ENCODE measurements at places on chromosomes 12 and 14.
A peak's percentile ranks its signal among the peaks of the same experiment; 100 is the strongest.

- no peak for DNase-seq
These were observed 40.4 kb upstream of the ANO2 start for GRCh38 chr12:5985471-5985870.

- DNase-seq, result no peak
These were observed 116.5 kb downstream of the PAH start for GRCh38 chr12:102800565-102800964.

GRCh38 chr12:52918351-52918750 is 13.5 kb upstream of the KRT8 start:
- no peak for DNase-seq

GRCh38 chr12:93683410-93683809 is 6.2 kb downstream of the CRADD start:
- DNase-seq, result no peak

DNA sequence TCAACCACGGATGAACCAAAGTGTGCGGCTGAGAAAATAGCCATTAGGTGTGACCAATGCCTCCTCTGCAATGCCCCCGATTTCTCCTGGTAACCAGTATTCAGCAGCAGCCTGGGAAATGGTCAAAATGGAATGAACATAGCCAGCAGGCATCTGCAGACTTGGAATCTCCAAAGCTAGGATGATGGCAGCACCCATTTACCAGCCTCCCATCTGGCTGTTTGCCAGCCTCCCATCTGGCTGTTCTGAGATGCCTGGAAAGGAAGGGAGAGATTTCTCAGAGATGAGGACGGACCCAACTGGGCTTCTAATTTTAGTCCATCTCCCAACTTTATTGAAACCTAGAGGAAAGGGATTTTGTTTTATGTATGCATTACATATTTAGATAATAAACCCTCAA is 16.2 kb downstream of the CLMN start:
- no peak for DNase-seq

DNA sequence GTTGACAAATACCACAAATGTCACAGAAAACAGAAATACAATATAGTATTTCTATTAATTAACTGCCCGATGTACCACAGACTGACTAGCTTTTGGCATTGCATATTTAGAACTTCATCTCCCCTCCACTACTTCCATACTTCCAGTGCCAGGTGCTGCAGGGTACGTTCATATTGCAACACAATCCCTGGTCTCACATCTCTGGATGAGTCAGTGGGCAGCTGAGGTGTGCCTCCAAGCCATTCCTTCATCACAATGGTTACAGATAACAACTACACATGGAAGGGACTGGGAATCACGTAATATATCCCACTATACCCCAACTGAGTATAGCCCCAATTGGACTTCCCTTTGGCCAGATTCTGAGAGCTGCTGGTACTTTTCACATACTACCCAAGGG is 31.1 kb downstream of the CCDC198 start:
- DNase-seq, result no peak

GRCh38 chr12:104788840-104789271 is 169.2 kb downstream of the SLC41A2 start:
- no peak for DNase-seq

DNA sequence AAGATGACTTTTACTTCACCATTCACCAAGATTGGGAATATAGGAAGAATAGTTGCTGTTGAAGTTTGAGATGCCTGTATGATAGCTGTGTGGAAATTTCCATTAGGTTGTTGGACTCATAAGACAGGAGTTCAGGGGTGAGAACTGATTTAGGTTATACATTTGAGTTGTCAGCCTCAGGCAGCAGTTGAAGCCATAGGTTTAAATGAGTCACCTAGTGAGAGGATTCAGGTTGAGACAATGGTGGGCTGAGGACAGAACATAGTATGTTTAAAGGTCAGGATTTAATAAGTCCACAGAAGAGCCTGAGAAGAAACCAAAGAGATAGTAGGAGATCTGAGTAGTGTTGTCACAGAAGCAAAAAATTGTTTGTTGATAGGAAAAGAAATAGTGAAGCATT is 63.6 kb upstream of the MON2 start:
- DNase-seq, result no peak

GRCh38 chr12:75525263-75525662 is 13.9 kb upstream of the KRR1 start:
- DNase-seq, result no peak

DNA sequence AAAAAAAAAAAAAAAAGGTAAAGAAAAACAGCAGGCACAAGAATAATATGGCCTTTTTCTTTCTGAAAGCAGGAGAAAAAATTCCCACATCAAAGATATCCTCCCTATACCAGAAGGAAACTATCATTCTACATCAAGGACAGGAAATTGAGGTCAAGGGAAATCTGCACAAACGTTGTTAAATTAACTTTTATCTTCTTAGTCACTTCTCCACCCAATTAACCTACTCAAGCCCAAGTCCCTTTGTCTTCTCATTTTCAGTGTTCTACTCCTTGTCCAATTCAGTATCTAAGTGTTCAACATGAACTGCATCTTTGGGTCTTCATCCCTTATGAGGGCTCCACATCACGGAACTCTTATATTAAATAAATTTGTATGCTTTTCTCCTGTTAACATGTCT is 15.7 kb downstream of the NDUFA12 start:
- no peak for DNase-seq

DNA sequence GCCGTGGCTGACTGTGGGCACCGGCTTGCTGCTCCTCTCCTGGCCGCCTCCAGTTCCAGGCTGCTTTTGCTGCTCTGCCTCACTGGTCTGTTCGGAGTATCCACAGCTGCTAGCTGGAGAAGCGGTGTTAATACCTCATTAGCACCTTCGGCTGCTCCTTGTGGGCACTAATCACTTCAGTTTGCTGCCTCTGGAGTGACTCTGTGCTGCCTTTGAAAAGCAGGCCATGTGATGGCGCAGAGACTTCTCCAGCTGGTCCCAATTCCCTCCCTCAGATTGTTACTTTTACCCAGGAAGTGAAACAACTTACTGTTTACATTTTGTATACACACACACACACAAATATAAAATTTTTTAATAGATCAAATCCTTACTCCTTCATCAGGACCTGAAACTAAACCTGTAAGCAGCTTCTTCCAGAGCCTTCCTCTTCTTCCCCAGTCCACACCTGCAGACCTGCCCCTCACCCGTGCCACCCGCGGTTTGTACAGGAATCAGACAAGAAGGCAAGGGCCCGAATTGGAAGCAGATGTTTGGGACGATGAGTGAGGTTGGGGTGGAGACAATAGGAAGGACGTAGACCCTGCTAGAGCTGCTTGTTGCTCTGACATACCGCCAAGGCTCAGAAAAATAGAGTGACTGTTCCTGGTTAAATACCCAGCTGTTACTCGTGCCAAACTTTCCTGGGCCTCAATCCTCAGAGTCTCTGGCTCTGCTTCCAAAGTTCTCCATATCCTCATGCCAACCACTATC is 41.5 kb upstream of the LTBP2 start:
- no peak for DNase-seq

GRCh38 chr14:77923131-77923936 is 123.4 kb downstream of the ADCK1 start:
- no peak for DNase-seq

DNA sequence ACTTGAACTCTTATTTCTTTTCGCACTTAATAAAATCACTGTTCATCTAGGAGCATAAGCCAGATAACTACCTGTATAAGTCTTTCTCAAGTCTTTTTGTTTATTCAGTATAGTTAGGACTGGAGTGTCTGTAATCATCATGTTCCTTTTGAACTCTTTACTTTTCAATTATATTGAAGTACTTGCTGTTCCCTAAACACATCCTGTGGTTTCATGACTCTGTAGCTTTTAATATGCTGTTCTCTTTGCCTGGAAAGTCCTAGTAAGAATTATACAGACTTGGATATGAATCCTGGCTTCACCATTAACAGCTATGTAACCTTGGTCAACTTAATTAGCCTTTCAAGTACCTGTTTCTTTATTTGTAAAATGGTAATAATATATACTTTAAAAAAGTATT is 88.2 kb downstream of the CCDC91 start:
- no peak for DNase-seq

DNA sequence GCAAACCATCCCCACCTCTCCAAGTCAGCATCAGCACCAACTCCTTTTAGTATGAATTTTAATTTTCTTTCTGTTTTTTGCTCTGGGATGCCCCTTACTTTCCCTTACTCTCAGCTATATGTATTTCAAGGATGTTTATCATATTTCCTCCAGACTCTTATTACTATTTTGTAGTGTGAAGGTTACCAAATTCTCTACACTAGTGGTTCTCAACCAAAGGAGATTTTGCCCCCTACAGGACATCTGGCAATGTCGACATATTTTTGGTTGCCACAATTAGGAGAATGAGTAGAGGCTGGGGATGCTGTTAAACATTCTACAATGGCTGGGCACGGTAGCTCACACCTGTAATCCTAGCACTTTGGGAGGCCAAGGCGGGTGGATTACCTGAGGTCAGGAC is 29.1 kb upstream of the SOS2 start:
- DNase-seq, result peak; percentile 35

- DNase-seq, result no peak
These were observed 1888.1 kb upstream of the SEL1L start for GRCh38 chr14:83421711-83422110.

DNA sequence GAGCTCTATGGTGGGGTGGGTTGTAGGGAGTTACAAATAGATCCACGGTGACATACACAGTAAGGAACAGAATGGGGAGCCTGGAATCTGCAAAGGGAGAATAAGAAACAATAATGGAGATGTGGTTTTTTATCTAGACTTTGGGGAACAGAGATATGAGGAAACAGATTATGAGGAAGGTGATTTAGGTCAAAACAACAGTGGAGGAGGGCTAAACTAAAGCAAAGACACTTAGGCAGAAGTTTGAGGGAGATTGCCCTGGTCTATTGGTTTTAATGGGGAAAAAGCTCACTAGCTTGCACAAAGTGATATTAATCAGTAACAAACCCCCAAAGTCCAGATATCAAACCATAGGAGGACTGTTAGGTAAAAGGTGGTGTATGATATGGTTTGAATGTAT is 144.5 kb upstream of the DYRK2 start:
- no peak for DNase-seq

DNA sequence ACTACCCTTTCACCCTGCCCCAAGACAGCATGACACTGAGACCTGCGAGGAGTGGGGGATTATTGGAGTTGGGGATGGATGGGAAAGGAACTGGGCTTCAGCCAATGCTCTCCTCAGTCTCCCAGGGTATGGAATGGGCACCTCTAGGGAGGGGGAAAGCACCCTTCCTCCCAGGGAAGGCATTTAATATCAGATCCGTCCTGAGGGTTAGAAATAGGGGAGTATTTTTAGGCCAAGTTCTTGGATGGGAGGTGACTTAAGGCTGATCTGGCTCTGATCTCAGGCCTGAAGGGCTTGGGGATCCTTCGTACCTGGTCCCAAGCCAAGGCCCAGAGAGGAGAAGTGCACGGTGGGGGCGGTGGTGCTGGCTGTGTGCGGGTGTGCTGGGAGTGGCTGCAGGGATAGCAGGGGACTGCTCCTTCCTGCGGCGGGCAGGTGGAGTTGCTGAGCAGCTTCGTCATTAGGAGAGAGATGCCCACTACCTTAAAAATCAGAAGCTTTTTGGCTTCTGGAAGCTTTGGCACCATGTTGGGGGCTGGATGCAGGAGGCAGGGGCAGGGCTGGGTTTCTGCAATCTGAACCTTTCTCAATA is 7.0 kb upstream of the CEBPE start:
- DNase-seq, result no peak

DNA sequence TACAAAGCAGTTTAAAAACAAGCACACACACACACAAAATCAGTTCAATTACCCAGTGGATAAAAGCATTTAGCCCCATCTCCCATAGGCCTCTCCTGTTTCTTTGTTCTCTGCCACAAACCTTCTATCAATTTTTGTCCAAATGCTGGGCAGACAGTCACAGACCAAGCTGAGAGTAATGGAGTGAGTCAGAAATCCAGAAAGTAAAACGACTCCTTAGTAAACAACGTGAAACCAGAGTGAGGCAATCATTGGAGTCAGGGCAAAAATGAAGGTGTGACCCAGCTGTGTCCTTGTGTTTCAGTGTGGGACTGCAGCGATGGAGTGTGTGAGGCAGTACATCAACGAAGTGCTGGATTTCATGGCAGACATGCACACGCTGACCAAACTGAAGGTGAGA is 102.0 kb downstream of the PRIMA1 start:
- no peak for DNase-seq

DNA sequence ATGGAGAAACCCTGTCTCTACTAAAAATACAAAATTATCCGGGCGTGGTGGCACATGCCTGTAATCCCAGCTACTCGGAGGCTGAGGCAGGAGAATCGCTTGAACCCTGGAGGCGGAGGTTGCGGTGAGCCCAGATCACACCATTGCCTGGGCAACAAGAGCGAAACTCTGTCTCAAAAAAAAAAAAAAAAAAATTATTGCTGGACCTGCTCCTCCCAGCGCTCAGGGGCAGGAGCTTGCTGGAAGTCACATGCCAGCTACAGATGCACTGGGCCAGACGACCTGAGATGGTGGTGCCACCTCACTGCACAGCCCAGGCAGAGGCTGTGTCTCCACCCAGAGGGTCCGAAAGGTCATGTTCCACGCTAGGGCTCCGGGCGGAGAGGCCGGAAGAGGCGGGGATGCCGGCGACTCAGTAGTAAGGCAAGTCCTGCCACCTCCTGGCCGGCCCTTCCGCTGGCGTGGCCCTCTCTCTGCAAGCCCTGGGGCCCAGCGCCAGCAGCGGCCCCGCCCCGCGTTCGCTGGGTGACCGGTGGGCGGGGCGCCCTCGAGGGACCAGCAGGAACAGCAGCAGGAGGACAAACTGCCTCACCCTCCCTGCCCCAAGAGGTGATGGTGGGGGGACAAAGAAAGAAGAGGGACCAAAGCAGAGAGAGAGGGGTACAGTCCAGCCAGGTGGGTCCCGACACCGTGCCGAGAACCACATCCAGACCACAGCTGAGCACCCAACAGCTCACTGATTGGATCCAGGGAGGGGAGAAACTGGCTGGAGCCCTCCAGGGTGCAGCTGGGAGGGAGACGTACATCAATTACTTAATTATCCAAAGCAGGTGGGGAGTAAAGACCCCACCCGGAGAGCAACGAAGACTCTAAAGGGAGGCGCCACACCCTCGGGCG is 3.6 kb upstream of the RHOF start:
- DNase-seq, result peak; percentile 99

DNA sequence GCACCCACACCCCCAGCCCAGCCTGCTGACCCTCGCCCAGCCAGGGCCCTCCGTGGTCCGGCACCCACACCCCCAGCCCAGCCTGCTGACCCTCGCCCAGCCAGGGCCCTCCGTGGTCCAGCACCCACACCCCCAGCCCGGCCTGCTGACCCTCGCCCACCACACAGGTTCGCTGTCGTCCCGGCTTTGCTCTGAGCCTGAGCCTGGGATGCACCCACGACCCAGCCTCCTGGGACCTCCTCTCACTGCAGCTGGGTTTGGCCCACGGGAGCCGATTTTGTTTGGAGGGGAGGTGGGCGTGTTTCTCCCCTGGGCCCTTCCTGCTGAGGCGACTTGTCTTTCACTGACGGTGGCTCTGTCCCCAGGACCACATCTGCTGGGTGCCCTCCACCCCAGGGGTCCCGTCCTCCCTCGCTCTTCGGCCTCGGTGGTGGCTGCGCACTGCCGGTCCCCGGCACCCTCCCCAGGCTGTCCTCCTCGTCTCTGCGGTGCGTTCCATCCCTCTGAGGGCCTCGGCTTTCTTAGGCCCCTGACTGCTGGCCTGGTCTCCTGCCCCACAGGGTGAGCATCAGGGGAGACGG is 83.8 kb downstream of the GALNT9 start:
- no peak for DNase-seq

All from ACHN (cell line).